ENCODE measurements at places on chromosomes 13 and 19.

- no peak for DNase-seq
Measured at GRCh38 chr13:26820871-26821270, 60.3 kb upstream of the GPR12 start.

- DNase-seq = peak; percentile 11
Measured at GRCh38 chr13:49112782-49113525, 107.2 kb upstream of the MLNR start.

DNA sequence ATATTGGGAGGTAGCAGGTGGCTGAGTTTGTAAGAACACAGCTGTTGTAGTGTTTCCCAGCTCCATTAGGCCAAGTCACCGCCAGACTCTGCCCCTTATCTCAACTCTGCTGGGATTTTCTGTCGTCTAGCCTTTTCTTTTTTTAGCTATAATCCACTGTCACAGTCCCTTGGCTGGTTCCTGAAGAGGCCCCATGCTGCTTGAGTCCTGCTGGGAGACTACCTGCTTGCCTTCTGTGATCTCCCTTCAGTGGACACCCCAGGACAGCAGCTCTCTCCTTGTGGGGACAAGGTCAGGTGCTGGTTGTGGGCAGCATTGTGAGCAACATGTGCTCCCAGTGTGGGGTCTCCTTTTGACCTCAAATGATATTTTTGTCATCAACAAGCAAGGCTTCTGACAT lies 195.0 kb upstream of the ATXN8OS start:
- no peak for DNase-seq

DNA sequence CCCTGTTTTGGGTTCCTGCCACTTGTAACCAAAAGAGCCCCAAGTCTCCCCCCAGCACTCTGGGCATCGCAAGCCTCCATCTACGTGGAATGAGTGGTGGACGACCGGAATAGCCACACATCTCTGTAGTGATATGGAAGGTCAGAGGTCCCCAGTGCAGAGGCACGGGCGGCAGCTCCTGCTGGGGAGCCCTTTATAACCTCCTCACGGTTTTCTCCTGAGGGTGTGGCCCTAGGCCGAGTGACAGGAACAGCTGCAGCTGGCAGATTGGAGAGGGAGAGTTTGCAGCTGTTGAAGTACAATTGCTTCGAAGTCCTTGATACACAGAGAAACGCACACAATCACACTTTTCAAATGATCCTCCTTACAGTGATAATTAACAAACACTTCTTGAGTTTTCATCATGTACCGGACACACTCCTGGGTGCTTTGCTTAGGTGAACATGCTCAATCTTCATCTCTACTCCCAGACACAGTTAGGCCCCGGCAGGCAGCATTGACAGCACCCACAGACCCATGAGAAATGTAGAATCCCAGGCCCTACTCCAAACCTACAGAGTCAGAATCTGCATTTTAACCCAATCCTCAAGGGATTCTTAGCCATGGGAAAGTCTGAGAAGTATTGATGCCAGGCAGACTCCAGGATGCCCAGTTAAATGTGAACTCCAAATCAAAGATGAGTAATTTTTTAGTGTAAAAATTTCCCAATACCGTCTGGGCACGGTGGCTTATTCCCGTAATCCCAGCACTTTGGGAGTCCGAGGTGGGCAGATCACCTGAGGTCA lies 4.9 kb upstream of the ZNF787 start:
- peak; percentile 73 for DNase-seq

DNA sequence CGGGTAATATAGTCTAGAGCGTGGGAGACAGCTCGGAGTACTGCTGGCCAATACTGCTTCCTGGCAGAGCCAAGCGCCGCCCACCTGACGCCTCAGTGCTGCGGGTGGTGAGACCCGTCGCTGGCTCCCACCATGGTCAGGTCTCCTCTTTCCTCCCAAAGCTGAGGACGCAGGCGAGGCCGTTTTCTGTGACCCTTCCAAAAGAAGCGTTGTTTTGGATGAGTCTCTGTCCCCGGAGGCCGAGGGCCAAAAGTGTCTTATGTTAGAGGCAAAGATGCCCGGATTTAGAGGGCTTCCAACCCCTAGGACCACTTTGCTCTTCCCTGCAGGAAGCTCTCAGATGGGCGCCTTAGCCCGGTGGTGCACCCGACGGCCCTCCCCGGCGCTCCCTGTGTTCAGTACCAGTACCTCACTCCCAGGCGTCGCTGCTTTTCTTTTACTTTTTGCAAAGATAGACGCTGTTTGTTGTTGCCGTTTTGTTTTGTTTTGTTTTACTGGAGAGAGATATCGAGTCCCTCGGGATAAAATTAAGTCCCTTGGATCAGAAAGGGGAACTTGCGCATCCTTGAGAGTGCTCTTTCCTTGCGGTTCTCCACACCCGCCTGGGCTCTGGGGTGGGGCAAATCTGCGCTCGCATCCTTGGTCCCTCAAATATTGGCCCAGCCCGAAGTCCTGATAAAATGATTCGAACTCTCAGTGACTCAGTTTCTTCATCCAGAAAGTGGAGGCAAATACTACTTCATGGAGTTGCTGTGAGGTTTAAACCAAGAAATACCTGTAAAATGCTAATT lies 7.0 kb downstream of the PDX1 start:
- no peak for DNase-seq

- no peak for DNase-seq
Measured at GRCh38 chr19:54551293-54551692, 22.3 kb upstream of the LILRA2 start.

- DNase-seq = no peak
Measured at GRCh38 chr13:28955264-28955966, 135.3 kb downstream of the MTUS2 start.

- DNase-seq = peak; percentile 93
Measured at GRCh38 chr13:100088644-100089464, at the start of gene PCCA. TSS of gene PCCA (plus strand) at chr13:100089093. CDS start at chr13:100089121, 28 bp downstream.

DNA sequence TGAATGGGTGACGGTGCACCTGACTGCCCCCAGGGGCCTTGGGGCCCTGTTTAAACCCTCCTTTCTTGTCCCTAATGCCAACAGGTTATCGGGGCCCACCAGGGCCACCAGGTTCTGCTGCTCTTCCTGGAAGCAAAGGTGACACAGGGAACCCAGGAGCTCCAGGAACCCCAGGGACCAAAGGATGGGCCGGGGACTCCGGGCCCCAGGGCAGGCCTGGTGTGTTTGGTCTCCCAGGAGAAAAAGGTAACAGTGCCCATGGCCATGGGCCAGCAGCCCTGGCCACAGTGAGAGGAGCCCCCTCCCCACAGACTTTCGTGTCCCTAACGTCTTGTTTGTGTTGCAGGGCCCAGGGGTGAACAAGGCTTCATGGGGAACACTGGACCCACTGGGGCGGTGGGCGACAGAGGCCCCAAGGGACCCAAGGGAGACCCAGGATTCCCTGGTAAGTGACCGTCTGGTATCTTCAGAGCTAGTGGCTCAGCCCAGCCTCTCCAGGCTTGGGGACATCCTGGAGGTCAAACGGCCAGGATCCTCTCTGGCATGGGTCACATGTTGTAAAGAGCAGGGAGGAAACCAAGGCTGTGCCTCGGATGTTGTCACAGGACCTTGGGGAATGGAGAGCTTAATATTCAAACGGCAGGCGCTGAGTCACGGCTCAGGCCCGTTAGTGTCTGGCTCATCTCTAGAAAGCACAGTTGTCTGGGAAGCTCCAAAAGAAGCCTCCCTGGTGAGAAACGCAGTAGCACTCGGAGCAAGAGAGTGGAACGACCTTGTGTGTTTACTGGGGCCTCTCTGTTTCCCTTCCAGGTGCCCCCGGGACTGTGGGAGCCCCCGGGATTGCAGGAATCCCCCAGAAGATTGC lies 58.3 kb downstream of the RAB20 start:
- DNase-seq = peak; percentile 46

GRCh38 chr19:7663706-7664105 lies 5.1 kb upstream of the RETN start:
- DNase-seq = no peak

DNA sequence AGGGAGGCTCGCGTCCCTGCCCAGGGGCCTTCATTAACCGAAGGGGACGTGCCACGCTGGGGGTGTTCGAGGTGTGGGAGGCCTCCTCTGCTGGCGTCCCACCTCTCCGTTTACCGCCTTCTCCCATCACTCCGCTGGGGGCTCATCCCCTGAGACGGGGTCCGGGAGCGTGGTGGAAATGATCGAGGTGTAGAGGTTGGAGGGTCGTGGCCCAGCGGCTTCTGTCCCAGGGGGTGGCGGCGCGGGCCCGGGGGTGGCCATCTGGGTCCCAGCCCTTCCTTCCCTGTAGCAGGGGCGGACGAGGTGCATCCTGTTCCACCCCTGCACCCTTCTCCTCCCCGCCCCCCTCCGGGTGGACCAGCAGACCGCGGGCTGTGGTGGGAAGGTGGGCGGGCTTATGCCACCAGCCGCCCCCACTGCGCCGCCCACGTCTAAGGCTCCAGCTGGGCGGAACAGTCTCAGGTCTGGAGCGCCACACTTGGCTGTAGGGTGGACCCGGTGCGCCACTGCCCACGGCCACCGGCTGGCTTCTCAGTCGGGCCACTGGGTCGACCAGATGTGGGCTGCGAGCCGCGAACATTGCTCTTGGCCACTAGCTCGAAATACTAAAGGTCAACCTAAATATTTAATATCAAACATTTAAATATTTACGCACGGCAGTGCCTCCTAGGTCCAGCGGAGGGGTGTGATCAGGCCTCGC lies 69.5 kb downstream of the ZNF723 start:
- DNase-seq = no peak

DNA sequence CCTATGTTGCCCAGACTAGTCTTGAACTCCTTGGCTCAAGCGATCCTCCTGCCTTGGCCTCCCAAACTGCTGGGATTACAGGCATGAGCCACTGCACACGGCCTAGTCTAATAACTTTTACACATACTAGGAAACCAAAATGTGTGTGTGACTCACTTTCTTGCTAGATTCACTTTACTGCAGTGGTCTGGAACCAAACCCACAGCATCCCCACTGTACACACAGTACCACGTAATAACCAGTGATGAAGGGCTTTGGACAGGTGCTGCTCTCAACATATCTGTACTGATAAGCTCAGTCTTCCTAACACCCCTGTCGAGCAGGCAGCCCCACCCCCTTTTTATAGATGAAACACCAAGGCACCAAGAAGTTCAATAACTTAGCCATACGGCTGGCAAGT lies 5.1 kb downstream of the DNMT1 start:
- DNase-seq = no peak
